ENCODE measurements at places on chromosomes 5 and 9.

DNA sequence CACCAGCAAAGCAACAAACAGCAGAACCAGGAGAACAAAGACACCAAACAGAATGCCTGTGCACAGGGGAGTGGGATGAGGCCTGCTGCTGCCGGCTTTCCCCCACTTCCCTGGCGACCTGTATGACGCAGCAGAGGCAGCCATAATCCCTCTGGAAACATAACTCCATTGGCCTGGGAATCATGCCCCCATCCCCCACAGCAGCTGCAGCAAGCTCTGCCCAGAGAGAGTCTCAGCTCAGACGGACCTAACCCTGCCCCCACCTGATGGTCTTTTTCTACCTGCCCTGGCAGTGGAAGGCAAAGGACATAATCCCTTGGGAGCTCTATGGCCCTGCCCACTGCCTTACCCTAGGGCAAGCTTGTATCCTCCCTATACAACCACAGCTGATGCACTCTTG, 81.8 kb upstream of the FANCC start:
- no peak for DNase-seq

- DNase-seq, result no peak
Observed at GRCh38 chr9:133167769-133168168, 4.1 kb upstream of the GBGT1 start.

DNA sequence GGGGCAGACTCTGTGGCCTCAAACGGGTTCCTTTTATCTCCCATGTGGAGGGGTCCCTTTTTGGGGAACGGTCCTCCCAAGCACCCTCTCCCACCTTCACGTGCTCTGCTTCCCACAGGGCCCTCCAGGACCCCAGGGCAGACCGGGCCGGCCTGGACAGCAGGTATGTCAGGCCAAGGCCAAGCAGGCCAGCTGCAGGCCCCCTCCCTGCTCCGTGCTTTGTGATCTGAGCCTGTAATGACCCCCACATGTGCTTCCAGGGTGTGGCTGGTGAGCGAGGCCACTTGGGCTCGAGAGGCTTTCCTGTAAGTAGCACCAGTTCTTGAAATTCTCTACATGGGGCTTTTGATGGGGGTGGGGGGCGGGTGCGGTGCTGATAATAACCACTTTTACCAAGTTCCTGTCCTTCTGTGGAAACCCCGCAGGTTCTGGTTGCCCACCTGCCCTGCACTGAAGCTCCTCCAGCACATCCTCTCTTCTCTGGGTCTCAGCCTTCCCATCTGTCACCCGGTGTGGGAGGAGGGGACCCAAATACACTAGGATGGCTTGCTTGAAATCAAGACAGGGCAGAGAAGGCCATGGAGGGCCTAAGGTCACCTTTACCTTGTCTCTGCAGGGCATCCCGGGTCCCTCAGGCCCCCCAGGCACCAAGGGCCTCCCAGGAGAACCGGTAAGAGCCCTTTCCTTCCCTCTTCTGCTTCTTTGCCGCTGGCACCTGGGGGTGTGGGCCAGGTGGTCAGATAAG, 57.9 kb upstream of the ORM1 start:
- DNase-seq, result no peak

GRCh38 chr9:93093127-93093876, 2.7 kb upstream of the CARD19 start:
- DNase-seq, result no peak

Measured in stimulated activated CD8-positive, alpha-beta memory T cell treated with anti-CD3 and anti-CD28 coated beads, Interleukin-15, amount 100 ng/mL, for 1 hour (primary cell).